ENCODE measurements at places on chromosomes 12 and 14.

GRCh38 chr12:89768586-89769482 is 60.2 kb upstream of the ATP2B1 start:
- peak; percentile 97 for DNase-seq

DNA sequence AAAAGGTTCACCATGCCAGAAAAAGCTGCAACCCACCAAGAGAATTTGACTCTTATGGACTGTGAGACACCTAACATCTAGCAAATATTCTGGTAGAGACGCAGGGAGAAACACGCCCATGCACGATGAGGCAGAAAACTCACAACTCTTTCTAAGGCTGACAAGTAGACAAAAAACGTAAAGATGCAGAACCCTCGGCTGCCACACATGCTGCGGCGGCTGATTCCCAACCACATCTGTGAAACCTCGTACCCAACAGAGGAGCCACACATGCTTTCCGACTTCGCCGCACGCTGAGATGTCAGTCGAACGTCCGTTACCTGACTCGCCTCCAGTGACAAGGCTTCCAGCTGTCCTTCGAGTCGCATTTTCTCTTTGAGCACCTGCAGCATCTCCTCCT is 21.8 kb downstream of the GOLGA3 start:
- DNase-seq, result no peak

- no peak for DNase-seq
Measured at GRCh38 chr14:70711451-70711850, 69.7 kb downstream of the TTC9 start.

GRCh38 chr12:59619461-59620240 is 23.8 kb downstream of the SLC16A7 start:
- no peak for DNase-seq

GRCh38 chr12:122659579-122659978 is 43.6 kb downstream of the HCAR2 start:
- no peak for DNase-seq

GRCh38 chr14:88256997-88257950 is 65.8 kb downstream of the KCNK10 start:
- no peak for DNase-seq

DNA sequence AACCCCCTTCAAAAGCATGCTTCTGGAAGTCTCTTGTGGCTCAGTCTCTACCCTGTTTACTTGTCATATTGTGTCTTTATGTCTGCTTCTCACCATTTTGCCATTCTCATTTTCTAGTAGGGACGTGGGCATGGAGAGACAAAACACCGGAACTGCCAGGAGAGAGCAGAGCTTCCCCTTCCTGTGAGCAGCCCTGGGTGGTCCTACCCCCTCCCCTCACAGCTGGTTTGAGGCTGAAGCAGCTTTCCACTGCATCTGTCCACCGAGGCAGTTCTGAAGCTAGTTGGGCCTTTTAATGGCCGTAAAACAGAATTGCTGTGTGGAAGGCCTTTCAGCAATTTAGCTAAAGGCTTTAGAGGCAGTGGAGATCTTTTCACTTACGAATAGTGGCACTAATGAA is 77.0 kb downstream of the PELI2 start:
- DNase-seq, result no peak

DNA sequence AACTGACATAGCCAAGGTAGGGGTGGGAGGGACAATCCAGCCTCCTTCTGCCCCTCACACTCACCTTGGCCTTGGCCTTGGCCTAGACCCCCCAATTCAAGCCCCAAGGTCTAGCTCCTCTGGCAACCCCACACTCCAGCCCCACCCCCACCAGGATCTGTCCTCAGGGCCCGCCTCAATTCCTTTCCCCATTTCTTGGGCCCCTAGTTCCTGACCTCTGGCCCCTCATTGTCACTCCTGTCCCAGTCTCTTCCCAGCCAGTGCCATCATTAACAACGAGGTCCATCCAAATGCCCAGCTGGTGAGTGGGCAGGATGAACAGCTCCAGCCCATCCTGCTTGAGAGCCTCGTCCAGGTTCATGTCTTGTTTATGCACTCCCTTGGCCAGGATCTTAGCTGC is 6.8 kb upstream of the GDF11 start:
- no peak for DNase-seq

GRCh38 chr12:9243999-9244649 is 35.9 kb upstream of the PZP start:
- no peak for DNase-seq

GRCh38 chr12:4648104-4648500 is 749 bp downstream of the AKAP3 start:
- no peak for DNase-seq

Data from AG09309 (cell line).